Left kidney (tissue), 8 donors: ENCODE measurements at places on chromosomes 1 and 21. TPM values are rescaled to one million over a fixed set of nuclear protein-coding genes. Genes with fewer than 3 reads are reported as not detected.

The RBM11 gene
- 5.2 TPM for polyA plus RNA-seq

GRCh38 chr1:167533851-167534300 lies 15.5 kb upstream of the CD247 start:
- DNase-seq, result peak; percentile 81

DNA sequence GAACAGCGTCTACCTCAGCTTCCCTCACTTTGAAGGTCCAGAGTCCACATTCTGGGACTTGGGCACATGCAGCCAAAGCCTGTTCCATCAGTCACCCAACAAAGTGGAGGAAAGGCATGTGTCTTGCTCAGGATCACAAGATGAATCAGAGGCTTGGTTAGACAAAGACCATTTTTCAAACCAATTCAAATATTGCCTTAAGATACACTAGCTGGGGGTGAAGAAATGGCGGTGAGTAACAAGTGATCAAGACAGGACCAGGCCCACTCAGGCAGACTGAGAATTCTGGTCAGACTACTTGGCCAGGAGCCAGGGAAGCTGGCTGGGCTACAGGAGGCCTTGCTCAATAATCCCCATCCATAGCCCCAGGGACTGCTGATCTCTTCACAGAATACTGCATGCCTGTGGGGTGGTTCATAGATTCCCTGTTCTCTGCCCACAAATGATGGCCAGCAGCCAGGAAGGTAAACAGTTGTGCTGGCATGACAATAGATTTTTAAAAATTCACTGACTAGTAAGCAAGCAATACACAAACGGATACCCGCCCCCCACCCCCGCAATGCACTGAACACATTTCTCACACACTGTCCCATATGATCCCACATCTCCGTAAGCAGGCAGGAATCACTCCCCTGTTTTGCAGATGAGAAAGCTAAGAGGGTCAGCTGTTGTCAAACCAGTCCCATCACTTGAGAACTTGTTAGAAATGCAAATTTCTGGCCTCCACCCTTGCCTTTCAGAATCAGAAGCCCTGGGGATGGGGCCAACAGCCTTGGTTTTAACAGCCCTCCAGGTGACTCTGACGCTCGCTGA lies 27.2 kb downstream of the ERI3 start:
- no peak for DNase-seq

- DNase-seq, result no peak
Measured at GRCh38 chr1:185610954-185611353, 123.2 kb upstream of the HMCN1 start.

DNA sequence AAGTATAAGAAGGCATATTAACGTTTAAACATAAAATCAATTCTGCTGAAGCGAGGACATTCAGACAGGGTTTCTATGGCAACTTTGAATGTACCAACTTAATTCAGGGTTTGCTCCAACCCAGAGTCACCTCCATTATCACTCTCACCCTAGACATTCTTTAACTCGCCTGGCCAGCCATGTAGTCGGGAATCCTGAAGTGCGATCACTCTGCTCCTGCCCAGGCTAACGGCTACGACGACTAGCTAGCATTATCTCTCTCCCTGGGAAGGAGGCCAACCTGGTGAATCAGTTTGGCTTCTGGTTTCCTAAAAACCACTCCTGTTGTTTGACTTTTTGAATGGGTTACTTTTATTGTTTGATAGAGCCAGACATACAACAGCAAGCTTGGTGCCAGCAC lies 38.9 kb upstream of the ZBTB18 start:
- DNase-seq, result no peak

DNA sequence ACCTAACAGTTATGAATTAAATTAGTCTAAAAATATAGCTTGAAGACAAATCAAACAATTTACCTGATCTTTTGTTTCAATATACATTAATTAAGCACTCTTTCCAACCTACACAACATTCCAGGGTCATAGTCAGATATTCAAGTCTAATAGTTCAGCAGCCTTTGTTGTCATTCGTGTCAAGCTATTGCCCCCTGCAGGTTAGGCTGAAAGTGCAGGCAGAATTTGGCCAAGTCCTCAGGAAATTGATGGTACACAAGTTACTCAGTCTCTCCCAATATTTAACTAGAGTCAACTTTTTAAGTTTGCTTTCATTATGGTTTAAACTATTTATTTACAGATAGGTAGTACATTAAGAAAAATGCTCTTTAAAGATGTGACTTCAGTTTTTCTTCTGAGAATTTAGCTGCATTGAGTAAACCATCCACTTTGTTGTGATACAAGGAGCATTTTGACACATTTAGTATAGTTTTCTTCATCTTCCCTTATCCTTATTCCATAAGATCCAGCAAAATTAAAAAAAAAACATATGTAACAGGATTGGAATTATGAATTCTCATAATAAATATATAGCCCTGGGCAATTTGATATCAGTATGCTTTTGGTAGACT lies 130.3 kb upstream of the DPYD start:
- peak; percentile 75 for DNase-seq

DNA sequence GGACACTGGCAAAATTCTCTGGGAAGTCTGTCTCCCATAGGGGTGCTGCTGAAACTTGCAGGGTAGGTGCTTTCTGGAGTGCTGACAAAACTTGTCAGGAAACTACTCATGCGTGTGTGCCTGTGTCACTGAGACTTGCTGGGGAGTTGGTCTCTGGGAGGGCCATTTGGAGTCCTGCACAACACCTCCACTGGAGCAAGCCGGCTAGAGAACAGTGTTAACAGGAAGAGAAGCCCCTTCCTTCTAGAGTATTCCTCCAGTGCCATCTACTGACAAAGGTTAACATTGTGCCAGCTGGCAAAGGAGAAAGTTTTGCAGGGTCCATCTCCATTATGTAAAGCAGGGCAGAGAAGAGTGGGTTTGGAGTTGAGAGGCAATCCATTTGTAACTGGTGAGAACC lies 30.0 kb downstream of the ZMYM4 start:
- peak; percentile 51 for DNase-seq

The GIPC2 gene
- 21.6 TPM for polyA plus RNA-seq

DNA sequence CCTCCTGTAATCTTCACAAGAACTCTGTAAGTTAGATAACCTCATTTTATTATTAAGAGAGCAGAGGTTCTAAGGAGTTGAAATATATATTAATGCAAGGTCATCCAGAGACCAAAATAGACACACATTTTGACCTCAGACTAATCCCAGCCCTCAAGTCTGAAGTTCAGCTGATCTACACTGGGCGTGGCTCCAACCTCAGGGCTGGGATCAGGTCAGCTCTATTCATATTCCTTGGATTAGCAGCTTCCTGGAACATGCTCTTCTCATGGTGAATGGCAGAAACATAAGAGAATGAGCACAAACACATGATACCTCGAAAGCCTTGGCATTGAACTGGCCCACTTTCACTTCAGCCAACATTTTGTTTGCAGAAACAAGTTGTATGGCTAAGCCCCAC lies 200.8 kb upstream of the ST6GALNAC5 start:
- no peak for DNase-seq

DNA sequence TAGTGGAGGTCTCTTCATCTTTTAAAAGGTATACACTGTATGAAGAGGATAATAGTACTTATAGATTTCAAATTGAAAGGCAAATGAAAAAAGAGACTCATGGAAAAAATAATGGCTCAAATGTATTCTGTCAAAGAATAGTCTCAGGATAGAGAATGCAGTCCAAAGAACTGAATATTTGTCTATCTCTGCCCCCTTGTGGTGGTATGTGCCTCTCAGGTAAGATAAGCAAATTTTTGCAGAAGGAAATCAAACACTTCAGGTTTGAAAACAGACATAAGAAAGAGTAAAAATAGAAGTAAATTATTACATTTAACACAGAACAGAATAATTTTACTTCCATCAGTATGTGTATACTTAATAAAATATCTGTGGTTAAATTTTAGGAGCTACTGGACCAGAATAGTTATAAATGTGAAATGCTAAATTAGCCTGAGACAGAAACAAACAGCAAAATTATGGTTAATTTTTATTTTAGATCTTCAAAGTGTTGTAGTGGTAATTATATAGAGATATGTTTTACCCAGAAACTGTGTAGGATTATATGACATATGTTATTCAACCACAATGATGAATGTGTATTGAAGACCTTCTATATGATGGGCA lies 164.4 kb upstream of the PALMD start:
- peak; percentile 64 for DNase-seq

DNA sequence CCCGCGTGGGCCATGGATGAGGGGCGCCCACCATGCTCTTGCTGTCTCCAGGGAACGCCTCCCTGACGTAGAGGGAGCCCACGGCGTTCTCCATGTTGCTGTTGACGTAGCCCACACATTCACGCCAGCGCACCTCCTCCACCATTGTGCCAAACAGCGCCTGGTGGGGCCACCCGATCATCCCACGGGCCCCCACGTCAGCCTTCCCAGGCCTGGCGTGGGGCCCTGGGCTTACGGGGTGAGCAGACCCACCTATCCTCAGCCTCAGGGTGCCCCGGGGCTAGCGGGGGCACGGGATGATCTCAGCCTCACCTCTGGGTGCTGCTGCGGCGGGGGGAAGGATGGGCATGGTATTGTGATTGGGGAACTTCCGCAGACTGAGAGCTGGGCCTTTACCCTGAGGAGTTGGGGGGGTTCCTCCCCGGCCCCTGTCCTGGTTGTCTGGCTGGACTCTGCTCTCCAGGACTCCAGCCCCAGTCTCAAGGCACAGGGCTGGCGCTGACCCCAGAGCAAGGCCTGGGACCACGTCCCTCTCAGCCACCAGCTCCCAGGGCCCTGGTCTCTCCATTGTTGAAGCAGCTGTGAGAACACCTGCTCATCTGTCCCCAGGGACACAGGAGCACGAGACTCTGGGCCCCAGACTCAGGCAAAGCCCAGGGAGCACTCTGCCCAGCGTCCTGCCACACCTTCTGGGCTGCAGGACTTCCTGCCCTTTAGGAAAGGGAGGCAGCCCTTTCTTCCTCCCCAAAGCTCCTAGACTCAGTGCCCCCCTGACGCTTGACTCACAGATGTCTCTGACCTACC lies 10.2 kb downstream of the PRXL2B start:
- DNase-seq, result no peak

The RGL1 gene
- 57.1 TPM for polyA plus RNA-seq

- DNase-seq, result peak; percentile 83
Measured at GRCh38 chr1:220808345-220809186, 21.9 kb downstream of the MTARC1 start.

DNA sequence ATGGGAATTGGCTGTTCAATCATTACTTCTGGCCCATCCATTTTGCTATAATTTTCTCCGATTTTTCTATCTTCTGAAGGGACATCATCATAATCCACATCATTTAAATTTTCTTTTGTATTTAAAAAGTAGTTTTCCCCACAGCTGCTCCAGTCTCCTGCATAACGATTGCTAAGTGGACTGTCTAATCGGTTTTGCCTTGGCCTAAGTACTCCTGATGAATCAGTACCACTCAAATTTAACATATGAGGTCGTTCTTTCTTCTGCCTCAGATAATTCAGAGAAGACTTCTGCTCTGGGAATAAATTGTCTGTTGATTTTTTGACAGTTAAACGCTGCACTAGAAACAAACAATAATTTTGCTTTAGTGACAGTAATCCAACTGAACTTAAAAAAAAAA lies 41.9 kb downstream of the SYDE2 start:
- DNase-seq, result no peak
